ENCODE measurements at places on chromosomes 4 and X.

- no peak for DNase-seq
Measured at GRCh38 chr4:68447201-68447600, at the start of gene TMPRSS11E. TSS of gene TMPRSS11E (plus strand) at chr4:68447463. CDS start at chr4:68447513, 50 bp downstream.

GRCh38 chr4:32775049-32775448 is 2054.9 kb downstream of the PCDH7 start:
- DNase-seq: no peak

- DNase-seq: no peak
Measured at GRCh38 chr4:105351861-105352260, 122.0 kb downstream of the PPA2 start.

DNA sequence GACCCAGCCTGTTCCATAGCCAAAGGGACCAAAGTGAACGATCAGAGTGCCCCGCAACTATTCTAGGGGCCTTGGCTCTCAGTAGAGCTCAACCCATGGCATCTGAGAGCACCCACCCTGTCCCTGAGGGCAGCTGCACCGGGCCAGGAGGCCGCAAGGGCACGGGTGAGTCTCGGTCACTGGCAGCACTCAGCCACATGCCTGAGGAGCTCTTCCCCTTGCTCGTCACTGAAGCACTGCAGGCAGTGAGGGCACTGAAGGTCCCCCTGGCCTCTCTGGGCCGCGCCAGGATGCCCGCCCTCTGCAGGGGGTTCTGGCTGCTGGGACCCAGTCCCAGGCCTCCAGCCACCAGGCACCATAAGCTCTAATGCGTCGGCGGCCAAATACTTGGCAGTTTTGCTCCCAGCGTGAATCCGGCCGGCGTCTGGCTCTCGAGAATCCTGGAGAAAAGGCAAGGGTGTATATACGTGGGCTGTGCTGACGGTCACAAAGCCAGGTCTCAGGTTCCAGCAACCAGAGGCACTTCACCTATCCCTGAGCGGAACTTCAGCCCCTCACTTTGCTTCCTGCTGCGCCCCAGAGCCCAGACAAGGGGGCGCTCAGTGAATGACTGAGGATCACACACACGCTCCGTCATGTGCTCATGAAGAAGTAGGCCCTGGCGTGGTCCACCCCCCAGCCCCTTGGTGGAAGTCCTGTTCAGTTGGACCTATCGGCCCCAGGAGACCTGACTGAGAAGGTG is 13.9 kb downstream of the TNIP2 start:
- DNase-seq: no peak

- DNase-seq: no peak
Measured at GRCh38 chr4:118714682-118715081, 29.5 kb downstream of the METTL14 start.

DNA sequence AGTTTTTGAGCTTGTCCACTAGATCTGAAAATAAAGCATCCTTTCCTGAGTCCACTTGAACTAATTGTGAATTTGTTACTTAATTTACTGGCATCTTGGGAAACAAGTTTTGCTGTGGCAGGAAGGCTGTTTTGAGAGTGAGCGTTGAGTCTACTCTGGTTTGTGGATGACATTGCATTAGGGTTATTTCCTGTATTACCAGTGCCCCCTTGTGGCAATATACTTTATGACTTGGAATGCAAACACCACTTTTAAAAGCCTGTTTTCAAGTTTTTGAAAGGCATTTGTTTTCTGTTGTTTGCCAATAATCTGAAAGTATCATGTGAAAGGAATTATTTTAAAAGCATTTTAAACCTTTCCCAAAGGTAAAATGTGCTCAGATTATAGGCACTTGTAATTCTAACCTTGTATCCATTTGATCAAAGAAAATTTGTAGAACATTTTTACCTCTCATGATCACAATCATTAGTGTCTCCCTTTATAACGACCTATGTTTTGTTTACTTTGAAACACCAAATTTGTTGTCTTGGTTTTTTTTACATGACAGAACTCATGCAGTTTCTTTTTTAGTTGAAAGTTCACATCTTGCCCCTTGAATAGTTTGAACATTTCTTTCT is 18.0 kb upstream of the CYP2U1 start:
- DNase-seq: peak; percentile 28

GRCh38 chrX:119190091-119190681 is 45.9 kb upstream of the PGRMC1 start:
- no peak for DNase-seq

GRCh38 chrX:1351981-1352714 is 15.6 kb downstream of the IL3RA start:
- no peak for DNase-seq

- no peak for DNase-seq
Measured at GRCh38 chrX:44432641-44433040, 89.2 kb upstream of the EFHC2 start.

DNA sequence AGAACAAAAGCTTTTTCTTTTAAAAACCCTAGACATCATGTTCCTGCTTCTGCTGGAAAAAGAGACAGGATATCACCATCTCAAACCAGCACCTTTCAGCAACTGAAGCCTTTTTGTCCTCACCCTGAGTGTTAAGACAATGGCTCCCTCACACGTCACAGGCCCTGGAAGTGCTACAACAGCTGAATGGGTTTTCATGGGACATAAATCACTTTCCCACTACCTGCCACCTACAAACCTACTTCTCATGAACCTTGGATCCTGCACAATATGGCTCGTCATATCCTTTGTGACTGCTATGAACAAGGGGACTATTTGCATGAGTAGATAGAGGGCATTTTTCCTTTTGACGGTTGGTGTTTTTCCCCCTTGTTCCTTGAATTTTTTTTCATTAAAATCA is 93.6 kb downstream of the TSPAN5 start:
- no peak for DNase-seq

- DNase-seq: no peak
Measured at GRCh38 chr4:41832961-41833360, 84.4 kb upstream of the PHOX2B start.

GRCh38 chr4:154928640-154929257 is 147.7 kb downstream of the RBM46 start:
- DNase-seq: no peak

- DNase-seq: no peak
Measured at GRCh38 chrX:66672106-66672505, 33.2 kb upstream of the EDA2R start.

- DNase-seq: no peak
Measured at GRCh38 chr4:99011910-99012309, 16.4 kb downstream of the METAP1 start.

- DNase-seq: no peak
Measured at GRCh38 chr4:151344948-151345347, 19.5 kb upstream of the SH3D19 start.

DNA sequence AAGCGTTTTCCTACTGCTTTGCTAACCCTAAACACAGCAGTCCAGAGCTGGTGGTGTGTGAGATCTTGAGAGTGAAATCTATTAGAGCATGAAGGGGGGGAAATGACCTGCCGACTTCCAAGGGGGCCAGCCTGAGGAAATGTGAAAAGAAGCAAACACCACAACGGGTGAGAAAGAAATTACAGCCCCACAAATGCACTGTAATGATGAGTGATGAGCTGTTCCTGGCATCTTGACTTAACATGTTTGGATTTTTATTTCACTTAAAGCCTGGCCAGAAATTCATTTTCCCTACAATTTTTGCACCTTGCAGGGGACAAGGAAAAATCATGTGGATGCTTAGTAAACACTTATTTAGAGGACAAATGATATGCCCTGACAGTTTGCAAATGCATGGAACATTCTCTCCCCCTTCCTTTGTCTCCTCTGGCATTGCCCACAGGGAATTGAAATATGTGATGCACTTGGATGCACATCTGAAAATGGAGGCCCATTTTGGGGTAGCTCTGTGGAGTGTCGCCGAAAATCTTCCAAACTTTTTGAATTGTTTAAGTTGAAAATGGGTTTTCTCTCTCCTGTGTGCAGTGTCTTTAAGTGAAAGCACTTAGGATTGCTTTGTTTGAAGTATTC is 84.3 kb upstream of the TMEM150C start:
- DNase-seq: no peak

GRCh38 chrX:115579327-115579726 is 18.4 kb downstream of the PLS3 start:
- no peak for DNase-seq

- DNase-seq: no peak
Measured at GRCh38 chrX:97524997-97525396, 641.3 kb downstream of the RPA4 start.

DNA sequence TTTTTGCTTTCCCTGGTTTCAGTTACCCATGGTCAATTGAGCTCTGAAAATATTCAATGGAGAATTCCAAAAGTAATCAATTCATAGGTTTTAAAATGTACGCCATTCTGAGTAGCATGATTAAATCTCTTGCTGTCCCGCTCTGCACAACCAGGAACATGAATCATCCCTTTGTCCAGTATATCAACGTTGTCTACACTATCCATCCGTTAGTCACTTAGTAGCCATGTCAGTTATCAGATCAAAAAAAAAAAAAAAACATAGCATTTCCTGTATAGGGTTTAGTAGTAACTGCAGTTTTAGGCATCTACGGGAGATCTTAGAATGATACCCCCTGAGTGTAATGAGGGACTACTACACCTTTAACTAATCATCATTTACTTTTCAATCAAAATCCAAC is 15.1 kb downstream of the LAMP2 start:
- no peak for DNase-seq

DNA sequence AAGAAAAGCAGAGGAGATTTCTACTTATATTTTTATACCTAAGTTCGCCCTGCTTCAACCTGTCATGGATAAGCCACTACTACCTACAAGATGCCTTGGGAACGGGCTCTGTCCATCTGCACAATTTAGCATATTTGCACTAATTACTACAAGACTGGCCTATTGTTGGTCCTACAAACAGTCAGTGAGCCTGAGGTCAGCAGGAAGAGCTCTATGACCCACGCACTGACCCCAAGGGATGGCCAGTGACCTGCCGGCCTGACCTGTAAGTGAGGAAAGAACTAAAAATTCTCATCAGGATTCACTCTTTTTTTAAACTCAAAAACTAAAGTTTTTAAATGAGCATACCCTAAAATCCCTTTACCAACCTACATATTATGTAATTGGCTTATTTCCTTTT is 142.0 kb downstream of the COL25A1 start:
- DNase-seq: no peak

- no peak for DNase-seq
Measured at GRCh38 chrX:15751155-15751819, 13.2 kb downstream of the CA5B start.

GRCh38 chrX:71171110-71171801 is 26.6 kb downstream of the NLGN3 start:
- no peak for DNase-seq

DNA sequence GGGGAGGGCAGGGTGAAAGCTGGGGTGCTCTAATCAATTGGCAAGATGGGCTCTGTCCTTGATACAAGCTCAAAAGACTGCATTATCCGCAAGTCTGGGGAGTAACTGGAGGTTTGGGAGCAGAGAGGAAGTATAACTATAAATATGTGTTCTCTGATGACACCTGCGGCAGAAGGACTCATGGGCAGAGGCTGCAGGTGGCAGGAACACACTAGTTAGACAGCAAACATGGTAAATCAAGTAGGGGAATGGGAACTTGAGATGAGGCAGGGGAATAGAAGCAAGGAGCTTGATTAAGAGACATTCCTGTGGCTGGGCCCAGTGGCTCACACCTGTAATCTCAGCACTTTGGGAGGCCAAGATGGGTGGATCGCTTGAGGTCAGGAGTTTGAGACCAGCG is 30.3 kb downstream of the SH3KBP1 start:
- DNase-seq: no peak
